Activated naive CD4-positive, alpha-beta T cell treated with anti-CD3 and anti-CD28 coated beads, Interleukin-2, amount 50 U/mL, for 72 hours (primary cell): ENCODE measurements at places on chromosomes 2 and 18.

DNA sequence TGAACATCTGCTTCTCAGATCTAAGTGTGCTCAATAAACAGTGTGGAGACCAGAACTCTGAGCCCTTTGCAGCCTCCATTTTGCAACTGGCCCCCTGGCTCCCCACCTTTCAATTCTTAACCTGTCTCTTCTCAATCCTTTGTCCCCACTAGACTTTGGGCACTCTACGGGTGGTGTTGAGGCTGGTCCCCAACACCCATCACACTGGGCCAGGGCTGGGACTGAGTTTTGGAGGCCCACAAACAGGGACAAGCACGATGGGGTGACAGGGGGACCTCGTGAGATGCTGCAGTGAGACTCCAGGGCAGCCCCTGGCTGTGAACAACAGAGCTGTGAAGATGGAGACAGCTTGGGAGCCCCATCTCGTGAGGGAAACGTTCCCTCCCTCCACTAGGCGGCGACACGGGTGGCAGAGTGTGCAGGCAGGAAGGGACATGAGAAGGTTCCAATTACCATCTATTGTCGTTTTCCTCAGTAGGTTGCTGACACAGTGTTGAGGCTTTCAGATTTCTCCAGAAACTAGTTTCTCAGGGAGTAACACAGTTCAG is 1.2 kb downstream of the ANKMY1 start:
- DNase-seq, result peak; percentile 78

DNA sequence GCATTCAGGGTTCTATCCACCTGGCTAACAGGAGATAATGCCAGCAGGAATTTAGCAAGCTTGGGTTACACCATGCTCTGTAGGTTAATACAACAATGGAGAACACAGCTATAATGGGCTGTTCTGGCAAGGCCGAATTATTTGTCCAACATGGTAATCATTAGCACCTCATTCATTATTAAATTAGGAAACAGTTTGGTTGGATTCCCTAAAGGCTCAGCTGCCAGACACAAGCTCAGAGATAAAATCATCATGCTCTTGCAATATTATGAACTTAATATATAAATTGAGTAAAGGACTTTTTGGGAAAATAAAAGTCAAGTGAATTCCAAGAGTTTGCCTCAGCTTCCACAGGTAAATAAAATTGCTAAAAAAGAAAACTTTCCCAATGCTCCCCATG is 166.4 kb downstream of the ANKRD44 start:
- no peak for DNase-seq

GRCh38 chr2:226017537-226017936 is 618.0 kb downstream of the NYAP2 start:
- no peak for DNase-seq

DNA sequence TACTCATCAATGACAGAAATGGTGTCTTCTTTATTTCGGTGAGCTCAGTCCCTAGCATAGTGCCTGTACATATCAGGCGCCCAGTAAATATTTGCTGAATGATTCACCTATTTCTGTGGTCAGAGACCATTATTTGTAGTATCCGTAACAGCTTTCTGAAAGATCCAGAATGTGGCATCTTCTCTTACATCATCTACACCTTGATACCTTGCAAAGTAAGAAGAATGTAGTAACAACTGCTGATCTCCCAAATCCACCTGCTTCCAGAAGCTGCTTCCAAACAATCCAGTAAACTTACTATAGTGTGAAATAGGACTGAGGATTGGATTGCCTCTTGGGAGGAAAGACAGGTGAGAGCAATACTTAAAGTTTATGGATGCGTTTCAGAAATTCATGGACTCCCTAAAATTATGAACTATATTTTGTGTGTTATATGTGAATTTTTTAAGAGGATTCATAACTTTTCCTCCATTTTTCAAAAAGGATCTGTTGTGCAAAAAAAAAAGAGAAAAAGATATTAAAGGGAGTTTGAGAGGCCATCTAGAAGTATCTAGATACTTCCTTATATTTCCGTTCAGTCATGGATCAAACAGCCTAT is 945 bp upstream of the ASXL2 start:
- no peak for DNase-seq

GRCh38 chr2:170255137-170255536 is 77.2 kb downstream of the MYO3B start:
- DNase-seq, result no peak

GRCh38 chr2:168096158-168096557 is 151.2 kb downstream of the STK39 start:
- DNase-seq, result no peak

DNA sequence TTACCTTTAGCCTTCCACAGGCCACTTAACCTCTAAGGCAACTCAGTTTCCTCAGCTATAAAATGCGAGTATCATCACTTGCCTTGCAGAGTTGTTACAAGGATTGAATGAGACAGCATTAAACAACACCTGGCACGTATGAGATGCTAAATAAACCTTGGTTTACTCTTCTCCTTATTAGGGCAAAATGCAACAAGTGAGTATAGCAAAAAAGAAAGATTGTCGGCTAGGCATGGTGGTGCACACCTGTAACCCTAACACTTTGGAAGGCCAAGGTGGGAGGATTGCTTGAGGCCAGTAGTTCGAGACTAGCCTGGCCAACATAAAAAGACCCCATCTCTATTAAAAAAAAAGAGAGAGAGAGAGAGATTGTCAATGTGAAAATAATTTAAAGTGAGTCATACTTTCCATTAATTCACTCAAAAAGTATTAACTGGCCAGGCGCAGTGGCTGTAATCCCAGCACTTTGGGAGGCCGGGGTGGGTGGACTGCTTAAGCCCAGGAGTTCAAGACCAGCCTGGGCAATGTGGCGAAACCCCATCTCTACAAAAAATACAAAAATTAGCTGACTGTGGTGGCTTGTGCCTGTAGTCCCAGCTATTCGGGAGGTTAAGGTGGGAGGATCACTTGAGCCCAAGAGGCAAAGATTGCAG is 8.0 kb downstream of the ATAD2B start:
- no peak for DNase-seq

DNA sequence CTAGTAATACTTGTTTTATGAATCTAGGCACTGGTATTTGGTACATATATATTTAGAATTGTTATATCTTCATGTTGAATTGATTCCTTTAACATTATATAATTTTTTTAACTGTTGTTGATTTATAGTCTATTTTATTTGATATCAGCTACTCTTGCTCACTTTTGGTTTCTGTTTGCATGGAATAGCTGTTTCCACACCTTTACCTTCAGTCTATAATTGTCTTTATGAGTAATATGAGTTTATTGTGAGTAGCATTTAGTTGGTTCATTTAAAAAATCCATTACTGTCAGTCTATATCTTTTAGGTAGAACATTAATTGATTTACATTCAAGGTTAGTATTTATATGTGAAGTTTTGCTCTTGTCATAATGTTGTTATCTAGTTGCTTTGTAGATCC is 58.6 kb downstream of the SMCHD1 start:
- no peak for DNase-seq

DNA sequence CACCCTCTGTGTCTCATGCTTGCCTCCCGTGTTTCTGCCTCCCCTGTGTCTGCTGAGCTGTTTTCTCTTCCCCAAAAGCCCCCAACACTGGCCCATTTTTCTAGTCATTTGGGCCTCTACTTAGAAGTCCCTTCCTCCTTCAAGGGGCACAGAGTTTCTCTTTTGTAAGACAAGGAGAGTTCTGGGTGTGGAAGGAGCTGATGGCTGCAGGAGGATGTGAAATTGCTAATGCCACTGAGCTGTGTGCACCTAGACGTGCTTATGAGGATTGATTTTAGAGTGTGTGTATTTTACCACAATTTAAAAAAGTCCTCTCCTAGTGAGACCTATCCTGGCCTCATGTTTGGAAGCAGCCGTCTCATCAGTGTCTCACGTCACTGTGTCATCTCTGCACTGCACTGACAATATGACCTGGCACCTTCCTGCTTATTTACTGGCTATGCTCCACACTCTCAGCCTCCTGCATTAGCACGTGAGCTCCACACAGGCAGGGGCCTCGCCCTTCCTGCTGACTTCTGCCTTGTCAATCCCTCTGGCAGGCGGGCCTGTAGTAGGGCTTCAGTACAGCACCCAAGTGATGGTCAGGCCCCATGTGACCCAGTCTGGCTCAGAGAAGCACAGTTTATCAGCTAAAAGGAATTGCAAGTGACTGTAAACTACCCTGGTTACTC is 8.0 kb upstream of the MBP start:
- DNase-seq, result no peak

DNA sequence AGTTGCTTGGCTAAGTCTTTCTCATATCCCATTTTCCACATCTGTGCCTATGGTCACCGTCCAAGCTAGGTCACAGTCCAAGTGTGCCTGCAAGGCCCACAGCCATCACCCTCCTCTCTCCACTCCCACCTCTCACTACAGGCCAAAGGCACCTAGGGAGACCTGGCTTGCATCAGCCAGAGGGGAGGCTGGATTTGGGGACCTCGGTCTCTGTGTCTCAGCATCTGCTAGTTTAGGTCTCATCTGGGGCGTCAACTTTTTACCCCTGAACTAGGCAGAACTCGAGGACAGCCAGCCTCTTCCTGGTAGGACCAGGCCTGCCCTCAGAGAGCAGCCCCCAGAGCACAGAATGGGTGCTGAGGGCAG is 217.1 kb downstream of the DYSF start:
- DNase-seq, result no peak

DNA sequence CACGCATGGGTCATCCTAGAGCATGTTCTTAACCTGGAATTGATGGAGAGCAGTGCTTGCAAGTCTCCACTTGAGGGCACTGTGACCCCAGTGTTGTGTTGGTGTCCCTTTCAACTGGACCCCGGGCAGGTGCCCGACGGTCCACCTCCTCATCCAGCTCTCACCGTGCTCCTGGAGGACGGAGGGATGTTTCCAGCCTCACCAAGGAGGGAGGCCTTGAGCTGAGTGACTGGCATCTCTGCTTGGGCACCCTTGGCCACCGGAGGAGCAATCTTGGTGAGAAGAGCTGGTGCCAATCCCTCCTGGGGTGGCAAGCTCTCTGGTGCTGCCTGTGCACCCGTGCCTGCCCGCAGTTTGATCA is 45.4 kb upstream of the ASB18 start:
- DNase-seq, result no peak

- no peak for DNase-seq
These were observed 106.2 kb downstream of the ZRANB3 start for GRCh38 chr2:135424849-135425248.

DNA sequence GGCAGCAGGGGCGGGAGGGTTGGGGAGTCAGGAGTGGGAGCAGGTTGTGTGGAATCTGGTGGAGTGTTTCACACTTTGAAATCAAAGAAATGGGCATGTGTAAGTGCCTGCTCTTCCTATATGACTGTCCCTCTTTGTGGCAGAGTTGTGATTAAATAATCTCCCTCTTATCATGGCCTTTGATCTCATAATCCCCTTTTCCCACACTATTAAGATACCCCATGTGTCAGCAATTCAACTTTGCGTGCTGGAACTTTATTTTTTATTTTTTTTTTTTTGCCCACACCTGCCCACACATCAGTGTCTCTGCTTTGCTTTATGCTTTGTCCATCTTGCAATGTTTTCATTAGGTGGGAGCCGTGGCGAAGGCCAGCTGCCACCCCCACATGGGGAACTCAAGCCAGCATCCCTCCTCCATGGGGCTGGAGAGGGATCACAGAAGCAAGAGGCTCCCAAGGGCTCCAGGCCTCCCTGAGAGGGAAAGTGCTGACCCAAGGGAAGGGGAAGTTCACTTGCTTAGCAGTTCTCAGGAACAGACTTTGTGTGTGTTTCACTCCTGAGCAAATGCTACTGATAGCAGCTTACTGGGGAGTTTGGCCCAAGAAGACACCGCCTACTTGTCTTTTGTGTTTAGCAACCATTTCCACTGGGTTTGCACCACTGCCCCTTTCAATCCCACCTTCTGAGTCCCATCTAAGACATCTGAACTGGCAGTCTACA is 243.4 kb downstream of the BCL11A start:
- no peak for DNase-seq

DNA sequence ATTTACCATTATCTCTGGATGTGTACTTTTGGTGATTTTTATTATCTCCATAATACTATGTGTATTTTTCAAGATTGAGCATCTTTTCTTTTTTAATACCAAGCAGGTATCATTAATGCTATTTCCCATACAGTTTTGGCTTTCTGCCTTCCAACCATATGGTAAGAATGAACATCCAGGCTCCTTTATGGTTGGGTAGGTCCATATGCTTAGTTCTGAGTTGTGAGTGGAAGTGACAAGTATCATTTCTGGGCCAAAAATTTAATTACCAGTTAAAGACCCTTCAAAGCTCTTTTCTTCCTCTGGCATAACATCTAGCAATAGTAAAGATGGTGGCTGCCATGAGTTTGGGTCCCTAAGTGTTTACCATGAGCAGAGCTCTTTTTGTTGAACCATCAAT is 4.3 kb upstream of the RBM43 start:
- DNase-seq, result no peak

DNA sequence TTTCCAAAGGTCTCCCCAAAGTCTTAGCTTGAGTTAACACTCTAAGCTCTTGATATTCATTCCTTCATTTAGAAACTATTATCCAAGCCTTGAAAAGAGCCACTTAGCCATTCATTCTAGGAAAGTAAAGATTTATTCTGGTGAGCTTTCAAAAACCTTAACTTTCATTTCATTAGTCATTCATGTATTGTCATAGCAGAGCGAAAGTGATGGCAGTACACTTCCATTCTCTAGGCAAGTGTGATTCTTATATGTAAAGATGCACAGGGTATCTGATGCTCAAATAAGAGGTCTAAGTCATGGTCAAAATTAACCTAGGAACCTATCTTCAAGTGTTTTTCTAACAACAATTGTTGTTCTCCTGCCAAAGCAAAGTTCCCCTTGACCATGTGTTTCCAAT is 553.0 kb upstream of the FANCL start:
- no peak for DNase-seq

DNA sequence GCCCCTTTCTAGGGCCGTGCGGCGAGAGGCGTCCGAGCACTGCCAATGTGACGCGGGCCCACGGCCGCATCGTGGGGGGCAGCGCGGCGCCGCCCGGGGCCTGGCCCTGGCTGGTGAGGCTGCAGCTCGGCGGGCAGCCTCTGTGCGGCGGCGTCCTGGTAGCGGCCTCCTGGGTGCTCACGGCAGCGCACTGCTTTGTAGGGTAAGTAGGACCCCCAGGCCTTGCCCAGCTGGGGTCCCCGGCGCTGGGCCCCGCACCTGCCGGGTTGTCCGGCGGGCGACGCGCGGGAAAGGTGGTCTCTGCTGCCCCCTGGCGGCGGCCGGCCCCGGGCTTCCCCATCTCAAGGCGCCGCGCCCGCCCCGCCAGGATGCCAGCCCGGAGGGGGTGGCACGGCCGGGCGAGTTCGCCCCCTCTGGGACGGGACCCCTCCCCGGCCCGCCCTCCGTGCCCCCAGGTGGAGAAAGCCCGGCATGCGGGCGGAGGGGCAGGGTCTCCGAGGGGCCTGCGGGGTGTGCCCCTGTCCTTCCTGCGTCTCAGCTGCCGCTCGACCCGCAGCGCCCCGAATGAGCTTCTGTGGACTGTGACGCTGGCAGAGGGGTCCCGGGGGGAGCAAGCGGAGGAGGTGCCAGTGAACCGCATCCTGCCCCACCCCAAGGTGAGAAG is 1.9 kb downstream of the PRSS56 start:
- peak; percentile 84 for DNase-seq

GRCh38 chr2:232979871-232980461 is 33.1 kb downstream of the NGEF start:
- no peak for DNase-seq

GRCh38 chr2:109471658-109472057 is 142.1 kb downstream of the SEPTIN10 start:
- DNase-seq, result no peak

- no peak for DNase-seq
These were observed 7.7 kb downstream of the SLC14A1 start for GRCh38 chr18:45731716-45732115.
